ENCODE measurements at places on chromosomes 2 and 18. TPM values are rescaled to one million over a fixed set of nuclear protein-coding genes. Genes with fewer than 3 reads are reported as not detected.

- DNase-seq = no peak
These were observed 41.7 kb upstream of the SLC3A1 start for GRCh38 chr2:44233450-44234128.

DNA sequence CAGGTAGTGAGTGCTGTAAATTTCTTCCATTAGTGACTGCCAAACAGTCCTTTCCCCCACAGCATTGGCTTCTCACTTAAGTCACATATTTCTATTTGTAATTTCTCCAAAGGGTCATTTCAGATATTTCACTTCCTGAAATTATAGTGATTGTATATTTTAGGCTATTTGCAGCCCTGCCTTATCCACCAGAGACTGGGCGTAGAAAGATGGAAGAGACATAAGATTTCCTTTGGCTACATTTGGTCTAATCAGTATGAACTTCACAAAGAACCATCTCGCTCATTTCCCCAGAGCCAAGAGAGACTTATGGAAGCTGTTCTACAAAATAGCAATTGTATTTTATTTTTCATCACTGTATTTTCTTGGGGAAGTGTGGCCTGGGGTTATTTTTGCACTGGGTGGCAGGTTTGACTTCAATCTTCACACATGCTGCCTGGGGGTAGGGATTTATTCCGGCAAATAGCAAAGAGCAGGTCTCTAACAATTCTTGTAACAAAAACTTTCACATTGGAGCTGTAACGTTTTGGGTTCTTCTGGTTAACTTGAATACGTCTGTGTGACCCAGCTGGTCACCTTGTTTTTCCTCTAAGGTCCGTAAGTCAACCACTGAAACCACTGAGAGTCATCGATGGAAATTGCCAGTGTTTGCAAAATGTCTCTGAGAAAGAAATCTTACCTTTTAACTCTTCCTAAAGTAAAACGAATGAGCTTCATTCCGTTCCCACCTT, 170.6 kb upstream of the SERPINE2 start:
- peak; percentile 61 for DNase-seq

Gene PLB1
- polyA plus RNA-seq = 1.9 TPM

Gene GAL3ST2
- not detected for polyA plus RNA-seq

Gene PLEK
- polyA plus RNA-seq = not detected

Gene IL1A
- polyA plus RNA-seq = not detected

Gene RBKS
- polyA plus RNA-seq = 0.99 TPM

All from muscle of arm (tissue), 14 donors.